ENCODE measurements at places on chromosomes 5 and 9.

- DNase-seq, result no peak
Observed at GRCh38 chr5:135031813-135032694, 2.0 kb downstream of the PITX1 start.

DNA sequence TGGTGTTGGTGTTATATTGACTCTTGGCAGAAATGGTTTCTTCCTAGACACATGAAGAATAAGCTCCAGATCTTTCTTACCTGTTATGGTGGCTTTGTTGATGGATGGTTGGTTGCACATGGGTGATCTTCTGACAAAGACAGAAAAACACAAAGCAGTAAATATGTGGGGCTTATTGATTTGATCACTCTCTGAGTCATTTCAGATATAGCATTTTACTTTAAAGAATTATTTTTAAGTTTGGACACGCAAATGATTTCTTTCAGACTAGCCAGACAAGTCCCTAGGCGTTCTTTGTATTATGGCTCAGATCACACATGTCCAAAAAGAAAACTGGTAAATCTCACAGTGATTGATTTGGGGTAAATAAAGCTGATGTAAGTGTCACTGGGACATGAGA lies 597.6 kb downstream of the RAB3C start:
- DNase-seq, result no peak

DNA sequence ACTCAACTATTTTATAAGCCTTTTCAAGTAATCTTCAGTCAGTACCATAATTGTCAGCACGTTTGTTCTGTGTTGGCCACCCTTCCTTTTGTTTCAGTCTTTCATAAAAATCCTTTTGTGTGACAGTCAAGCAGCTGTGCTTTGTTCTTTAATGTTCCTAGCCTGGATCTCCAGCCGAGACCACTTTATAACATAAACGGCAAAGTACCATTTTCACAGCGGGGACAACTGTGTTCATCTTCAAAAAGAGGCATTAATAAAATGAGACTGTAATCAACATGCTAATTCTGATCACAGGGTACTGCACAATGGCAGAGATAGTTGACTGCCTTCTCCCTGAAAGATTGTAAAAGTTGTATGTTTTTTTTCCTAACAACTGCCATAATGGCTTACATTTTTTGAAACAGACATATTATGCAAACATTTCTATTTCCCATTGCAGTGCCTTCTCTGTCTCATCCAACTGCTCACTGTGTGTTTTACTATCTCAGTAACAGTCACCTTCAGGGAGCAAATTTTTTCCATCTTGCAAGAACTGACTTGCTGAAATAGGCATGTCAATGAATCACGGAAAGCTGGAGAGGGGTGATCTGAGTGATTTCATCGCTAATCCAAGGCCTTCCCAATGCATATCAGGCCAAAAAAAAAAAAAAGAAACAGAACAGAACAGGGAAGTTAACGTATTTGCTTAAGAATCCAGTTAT lies 828.5 kb upstream of the DMAC1 start:
- no peak for DNase-seq

GRCh38 chr5:113776832-113777525 lies 263.5 kb downstream of the YTHDC2 start:
- no peak for DNase-seq

DNA sequence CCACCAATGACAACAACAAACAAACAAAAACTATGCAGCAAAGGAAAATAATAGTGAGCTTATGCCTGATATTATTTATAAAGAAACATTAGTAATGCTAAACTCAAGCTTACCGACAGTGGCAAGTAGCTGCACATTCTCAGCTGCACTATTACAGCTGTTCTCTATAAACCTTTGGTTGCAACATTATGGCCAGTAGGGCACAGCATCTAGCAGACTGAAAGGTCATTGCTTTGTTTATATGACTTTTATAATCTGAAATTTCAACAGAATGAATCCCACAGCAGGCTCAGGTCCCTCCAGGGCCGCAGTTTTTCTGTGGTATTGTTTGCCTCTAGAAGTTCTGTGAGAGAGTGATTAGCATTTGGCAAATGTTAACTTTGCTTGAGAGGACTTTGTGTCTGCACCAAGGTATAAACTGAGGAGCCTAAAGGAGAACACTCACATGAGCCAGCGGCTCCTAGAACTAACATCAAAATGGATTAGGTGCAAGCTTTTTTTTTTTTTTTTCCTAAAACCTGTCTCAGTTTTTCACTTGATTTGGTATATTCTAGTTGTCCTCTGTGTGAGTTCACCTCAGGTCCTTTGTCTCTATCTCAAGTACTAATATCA lies 58.3 kb downstream of the IZUMO3 start:
- no peak for DNase-seq

DNA sequence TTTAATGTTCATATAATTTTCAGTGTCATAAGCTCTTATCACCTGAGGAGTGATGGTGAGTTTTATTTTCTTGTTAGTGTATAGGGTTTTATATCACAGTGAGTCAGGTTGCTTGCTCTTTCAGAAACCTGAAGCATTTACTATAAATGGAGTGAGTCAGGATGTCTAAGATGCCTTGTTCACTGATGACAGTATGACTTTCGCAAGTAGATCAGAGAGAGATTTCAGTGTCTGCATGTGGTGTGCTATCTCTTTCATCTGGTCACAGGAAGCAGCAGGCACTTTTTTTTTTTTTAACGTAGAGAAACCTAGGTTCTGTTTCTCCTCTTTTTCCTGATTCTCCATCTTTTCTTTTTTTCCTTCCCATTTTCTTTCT lies 237.1 kb downstream of the DMRTA1 start:
- no peak for DNase-seq

DNA sequence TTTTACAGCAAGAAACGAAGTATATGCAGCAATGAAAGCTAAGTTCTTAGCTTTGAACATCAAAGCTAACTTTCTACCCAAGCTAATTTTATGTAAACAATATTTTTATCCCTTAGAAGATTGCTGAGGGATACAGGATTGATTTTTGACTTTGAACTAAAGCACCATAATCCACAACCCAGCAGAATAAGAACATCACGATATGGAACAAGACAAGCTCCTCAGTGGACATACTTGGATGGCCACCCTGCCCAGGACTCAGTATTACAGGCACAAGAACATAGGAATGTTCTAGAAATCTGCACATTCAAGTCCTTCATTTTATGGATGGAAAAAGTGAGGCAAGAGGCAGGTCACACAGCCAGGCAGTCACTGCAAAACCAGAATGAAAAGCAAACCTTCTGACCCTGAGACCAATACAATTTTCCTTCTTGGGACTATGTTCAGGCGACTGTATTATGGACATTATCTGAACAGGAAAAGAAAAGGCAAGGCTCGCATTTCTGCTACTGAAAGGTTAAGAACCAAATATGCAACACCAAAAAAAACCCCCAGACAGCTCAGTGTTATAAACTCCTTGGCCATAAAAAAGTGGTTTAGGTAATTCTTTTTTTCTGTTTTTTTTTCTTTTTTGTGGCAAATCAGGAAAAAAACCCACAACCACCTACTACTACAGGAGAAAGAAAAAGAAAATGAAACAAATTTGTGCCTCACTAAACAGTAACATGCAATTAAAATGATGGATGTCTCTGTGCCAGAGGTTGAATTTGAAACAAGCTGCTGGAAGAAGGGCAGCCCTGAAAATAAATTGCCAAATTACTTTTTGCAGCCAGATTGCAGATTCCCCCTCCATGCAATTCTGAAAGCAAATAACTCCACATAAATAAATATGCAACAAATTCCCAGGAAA lies 25.4 kb downstream of the EPB41L4B start:
- no peak for DNase-seq
